Inflammatory macrophage (primary cell): ENCODE measurements at places on chromosomes 11 and 22.

- no peak for DNase-seq
These were observed 1177.8 kb downstream of the TBC1D22A start for GRCh38 chr22:47940211-47940610.

DNA sequence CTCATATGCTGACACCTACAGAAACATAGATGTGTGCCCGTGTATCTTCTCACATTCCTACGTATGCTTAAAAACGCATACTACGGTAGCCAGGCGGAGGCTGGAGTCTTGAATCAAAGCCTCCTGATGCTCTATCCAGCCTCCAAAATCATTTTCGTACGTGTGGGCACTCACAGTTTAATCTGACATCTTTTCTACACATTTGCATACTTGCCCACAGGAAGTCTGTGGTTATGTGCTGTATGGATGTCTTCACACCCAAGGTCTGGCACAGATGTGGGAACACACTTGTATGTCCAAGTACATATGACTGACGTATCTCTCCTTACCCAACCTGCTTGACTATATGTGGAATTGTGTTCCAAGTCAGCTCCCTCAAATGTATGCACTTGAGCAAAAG lies 561.8 kb upstream of the CADM1 start:
- no peak for DNase-seq

DNA sequence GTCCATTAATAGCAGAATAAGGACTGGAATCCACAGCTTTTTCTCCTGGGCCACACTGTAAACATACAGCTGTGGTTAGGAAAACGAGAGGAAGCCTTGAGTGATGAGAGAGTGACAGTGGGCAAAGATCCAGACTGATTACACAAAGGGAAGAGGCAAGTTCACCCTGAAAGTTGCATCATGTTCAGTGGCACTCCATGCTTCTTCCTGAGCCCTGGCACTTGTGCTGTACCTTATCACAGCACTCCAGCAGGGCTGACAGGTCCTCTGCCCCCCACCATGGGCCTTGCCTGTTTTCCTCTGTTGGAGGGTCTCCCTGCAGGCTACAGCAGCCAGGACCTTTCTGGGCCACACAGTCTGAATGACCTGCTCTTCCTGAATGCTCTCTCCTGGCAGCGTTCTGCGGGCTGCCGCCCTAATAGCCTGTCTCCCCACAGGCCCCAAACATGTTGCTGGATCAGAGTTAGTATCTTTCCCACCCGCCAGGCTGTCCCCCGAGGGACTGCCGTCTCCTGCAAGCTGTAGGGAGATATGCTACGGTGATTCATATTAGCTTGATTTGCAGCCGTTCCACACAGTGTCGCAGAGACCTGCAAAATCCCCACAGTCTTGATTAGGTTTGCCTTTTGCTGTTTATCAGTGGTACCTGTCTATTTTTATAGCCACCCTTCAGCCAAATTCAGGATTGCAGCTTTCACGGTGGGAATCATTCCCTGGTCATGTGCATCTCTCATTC lies 60.2 kb downstream of the NTM start:
- no peak for DNase-seq

DNA sequence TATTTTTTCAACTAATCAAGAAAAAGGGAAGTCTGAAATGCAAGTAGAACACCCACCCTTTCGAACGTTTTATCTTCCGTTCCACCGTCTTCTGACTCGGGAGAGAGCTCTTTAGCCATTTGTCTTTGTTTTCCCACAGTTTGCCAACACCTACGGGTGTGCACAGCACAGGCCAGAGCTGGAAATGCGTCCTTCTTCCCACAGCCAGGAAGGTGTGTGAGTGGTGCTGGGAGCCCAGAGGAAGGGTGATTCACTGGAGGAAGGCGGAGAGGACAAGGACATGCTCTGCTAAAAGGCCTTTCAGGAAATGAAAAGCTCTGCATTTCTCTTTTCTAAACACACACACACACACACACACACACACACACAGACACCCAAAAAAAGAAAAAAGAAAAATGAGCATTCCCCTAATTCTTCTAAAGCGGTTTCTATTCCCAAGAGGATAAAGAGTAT lies 18.5 kb downstream of the ENDOD1 start:
- DNase-seq, result peak; percentile 33

DNA sequence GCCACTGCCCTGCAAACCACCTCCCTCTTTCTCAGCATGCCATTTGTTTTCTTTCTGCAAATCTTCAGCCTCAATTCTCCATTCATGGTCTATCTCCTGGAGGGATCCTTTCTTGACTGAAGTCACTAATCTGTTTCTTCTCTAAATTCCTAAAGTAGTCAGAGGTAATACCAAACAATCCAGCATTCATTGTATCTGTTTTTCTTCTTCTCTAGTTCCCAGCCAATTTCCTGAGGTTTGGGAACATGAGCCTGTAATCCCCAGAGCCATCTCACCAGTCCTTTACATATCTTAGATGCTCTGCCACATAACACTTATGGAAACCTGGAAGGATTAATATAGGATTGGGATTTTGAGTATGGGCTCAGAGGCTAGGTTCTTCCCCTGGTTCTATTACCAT lies 86.5 kb downstream of the MICAL2 start:
- DNase-seq, result no peak

- DNase-seq, result no peak
These were observed 343.9 kb upstream of the CADM1 start for GRCh38 chr11:115848080-115848479.

DNA sequence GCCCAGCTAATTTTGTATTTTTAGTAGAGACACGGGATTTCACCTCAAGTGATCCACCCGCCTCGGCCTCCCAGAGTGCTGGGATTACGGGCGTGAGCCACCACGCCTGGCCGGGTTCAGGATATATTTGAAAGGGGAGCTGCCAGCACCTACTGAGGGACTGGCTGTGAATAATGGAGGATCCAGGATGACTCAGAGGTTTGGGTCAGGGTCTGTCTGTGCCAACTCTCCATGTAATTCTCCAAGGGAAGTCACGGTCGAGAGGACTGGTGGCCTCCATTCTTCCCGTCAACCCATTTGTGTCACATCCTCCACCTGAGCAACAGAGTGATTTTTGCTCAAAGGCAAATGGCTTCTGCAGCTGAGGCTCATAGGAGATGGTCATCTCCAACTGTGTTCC lies 3.6 kb upstream of the ARRB1 start:
- no peak for DNase-seq

- no peak for DNase-seq
These were observed 5.5 kb upstream of the TCF20 start for GRCh38 chr22:42275970-42276369.

DNA sequence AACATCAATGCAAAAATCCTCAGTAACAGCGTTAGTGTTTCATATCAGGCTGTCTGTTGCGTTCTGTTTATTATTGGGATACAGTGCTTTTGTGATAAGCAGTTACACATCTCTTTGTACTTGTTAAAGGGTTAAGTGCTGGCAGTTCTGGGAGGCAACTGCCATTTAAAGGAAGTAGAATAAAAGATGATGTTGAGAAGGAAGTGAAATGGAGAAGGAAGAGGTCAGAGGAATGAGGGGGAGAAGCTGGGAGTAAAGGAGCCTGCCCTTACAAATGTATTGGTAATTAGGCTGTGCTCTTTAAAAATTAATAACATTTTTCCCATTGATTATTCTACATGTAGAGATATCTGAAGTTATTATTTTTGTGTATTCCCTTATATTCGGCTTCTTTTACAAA lies 674.7 kb downstream of the NTM start:
- peak; percentile 59 for DNase-seq

DNA sequence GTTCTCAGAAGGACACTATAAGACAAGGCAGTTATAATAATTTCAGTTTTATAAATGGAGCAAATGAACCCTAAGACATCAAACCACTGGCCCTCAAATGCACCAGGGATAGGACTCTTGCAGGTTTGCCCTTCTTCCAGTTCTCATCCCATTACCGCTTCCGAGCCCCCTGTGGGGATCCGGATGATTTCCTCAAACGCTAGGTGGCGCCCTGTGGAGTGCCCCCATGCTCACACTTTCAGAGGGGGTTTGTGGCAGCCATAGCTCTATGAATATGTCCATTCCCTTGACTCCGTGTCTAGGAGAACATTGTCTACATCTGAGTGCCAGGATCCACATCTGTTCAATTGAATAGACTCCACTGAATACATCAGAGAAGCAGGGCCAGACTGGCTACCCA lies 816.3 kb downstream of the NTM start:
- no peak for DNase-seq

GRCh38 chr11:77784572-77784971 lies 36.0 kb downstream of the RSF1 start:
- no peak for DNase-seq

DNA sequence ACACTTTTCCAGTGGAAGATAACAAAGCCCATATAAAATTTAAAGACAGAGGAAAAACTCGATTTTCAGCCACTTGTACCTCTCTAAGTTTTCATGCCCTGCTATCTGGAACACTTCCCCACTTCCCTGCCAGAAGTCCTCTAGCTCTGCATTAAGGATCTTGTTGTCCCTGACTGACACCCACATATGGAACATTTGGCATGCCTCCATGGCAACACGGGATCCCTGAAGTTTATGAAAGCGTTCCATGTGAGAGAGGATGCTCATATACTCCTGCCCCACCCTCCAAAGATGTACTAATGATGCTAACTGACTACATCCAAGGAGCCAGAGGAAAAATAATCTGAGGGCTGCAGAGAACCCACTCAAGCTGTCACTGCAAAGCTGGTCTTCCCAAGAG lies 8.8 kb upstream of the C11orf91 start:
- DNase-seq, result no peak

- DNase-seq, result no peak
These were observed 202.4 kb downstream of the LARGE1 start for GRCh38 chr22:33717694-33718396.

DNA sequence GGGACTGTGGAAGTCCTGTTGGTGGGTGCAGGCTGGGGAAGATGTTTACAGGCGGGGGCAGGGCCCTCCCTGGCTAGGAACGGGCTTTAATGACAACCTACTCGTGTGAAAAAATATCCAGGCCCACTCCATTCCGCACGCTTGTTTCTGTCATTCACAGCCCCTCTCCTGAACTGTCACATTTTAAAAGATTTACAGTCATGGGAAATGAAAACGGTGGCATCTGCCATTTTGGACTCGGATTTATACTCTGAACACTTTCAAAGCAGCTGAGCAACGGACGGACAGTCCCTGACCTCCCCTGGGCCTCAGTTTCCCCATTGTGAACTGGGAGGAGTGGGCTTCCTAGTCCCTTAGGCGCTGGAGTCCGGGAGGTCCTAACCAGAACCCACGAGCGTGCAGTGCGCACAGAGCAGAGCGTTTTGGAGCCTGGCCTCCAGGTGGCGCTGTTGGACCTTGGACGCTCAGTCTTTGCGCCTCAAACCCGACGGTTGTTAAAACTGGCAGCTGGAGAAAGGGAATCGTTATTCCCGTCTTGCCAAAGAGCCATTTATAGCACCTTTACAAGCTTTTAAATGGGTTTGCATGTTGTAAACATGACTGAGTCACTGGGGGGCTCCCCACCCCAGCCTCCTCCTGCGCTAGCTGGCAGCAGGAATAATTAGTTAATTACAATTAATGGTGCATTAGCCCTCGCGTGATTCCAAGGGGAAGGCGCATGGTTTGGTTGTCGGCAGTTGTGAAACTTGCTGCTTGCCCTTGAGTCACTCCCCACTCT lies 75.3 kb downstream of the FBLN1 start:
- peak; percentile 88 for DNase-seq

DNA sequence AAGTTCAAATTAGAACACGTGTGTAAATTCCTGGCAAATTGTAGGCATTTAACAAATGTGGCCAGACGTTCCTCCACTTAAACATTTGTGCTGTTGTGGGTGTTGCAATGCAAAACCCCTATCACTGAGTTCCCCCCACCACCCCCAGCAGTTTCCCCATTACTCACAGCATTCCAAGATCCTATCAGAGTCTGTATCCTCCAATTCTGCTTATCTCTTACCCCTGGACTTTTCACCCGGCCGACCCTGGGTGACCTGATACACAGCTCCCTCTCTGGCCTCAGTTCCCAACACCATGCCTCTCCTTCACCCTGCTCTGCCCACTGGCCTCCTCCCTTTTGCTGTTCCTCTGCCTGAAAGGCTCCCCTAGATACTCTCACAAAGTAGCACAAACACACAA lies 31.4 kb upstream of the AQP11 start:
- DNase-seq, result no peak

DNA sequence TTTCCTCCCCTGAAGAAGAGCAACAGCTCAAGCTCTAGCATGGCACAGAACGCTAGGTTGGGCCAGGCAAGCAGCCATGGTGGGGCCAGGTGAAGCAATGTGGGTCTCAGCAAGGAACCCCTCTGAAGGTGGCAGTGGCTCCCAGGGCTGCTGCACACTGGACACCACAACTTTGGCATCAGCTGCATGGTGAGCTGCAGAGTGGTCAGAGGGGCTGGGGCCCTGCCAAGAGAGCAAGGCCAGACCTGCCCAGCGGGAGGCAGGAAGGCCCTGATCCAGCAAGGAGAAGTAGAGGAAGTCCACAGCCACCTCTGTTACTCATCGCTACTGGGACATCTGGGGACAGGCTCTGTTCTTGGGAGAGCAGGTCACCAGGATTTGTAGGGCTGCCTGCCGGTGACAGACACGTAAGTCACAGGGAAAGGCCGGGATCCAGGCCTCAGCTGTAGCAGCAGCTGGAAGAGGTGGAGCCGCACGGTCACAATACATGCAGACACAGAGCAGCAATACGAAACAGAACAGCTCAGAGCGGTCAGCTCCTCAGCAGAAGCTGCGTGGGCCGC lies 12.4 kb downstream of the CYB561A3 start:
- DNase-seq, result no peak

DNA sequence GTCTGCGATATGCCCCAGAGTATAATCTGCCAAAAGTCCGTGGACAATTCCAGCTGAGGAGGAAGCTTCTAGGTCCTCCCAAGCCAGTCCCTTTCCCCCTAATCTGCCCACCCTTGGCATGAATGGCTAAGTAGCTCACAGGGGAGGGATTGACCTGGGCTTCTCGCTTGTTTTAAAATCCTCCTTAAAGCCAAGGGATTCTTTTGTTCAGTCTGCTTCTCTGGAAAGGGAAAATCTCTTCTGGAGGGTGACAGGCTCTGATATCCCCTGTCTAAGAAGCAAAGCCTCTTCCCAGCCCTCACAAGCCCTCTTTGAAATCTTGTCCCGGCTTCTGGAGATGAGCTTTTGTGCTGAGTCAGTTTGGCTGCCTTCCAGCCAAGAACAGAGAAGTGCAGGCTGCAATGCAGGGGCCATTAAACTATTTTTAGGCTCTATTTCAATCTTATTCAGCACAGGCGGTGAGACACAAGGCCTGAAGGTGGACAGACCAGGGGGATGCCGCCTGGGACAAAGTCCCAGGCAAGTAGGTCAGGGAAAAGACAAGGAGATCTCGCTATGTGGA lies 23.9 kb downstream of the NEFH start:
- peak; percentile 10 for DNase-seq

DNA sequence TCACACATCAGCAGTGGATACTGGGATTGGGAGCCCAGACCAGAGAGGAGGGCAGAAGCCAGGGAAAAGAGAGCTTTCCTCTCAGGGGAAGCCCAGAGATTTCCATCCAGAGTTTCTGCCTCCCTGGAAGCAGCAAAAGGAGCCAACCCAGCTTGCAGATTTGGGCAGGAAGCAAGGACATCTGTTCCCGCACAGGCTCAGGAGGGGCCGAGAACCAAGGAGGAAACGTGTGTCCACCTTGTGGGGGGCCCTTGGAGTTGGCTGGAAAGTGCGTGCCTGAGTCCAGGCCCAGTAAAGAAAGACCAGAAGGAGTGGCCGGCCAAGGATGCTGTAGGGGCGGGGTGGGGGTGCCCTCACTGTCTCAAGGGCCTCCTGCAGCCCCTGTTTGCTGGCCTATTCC lies 6.0 kb upstream of the NPTXR start:
- no peak for DNase-seq
